Endodermal cell (in vitro differentiated cells): ENCODE measurements at places on chromosomes 1 and 21. TPM values are rescaled to one million over a fixed set of nuclear protein-coding genes. Genes with fewer than 3 reads are reported as not detected.
A peak's percentile ranks its signal among the peaks of the same experiment; 100 is the strongest.

DNA sequence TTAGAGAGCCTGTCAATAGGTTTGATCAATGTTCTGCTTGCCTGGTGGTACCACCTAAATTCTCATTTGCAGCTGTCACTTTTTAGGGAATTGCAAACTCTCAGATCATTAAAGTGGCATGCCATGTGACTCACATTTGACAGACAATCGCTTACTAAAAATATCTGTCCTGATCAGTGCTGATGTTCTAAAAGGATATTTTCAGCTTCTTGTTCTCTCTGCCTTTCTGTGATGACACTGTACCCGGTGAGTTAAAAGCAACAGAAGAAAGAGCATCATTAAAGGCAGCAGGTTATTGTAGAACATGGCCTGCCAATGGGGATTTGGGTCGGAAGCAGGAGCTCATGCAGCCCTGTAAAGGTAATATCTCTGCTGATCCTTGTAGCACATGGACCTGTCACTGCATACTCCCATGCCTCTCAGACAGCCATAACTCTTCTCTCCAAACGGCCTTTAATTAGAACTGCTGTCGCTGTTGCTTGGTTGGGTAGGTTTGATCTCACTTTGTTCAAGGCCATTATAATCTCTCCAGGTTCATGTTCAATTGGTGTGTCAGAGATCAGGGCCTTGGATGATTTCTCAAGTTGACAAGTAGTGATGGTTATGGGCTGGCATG, 441.3 kb upstream of the DEPDC1 start:
- H3K4me3 ChIP-seq: no peak overlapping the region
- H3K27ac ChIP-seq: no peak overlapping the region
- H3K27me3 ChIP-seq: no peaks in the 10 kb centered on the region
- no peaks in the 10 kb centered on the region for H3K36me3 ChIP-seq

GRCh38 chr1:85502625-85503083, 37.7 kb upstream of the DDAH1 start:
- H3K36me3 ChIP-seq: no peaks in the 10 kb centered on the region
- peak; percentile 89 for DNase-seq
- no peak overlapping the region for H3K4me3 ChIP-seq
- H3K4me1 ChIP-seq: no peaks in the 10 kb centered on the region

GRCh38 chr1:73327180-73327793, 870.7 kb downstream of the LRRIQ3 start:
- no peaks in the 10 kb centered on the region for H3K36me3 ChIP-seq
- H3K4me3 ChIP-seq: no peak overlapping the region
- DNase-seq: no peak

GRCh38 chr1:226702318-226702956, 36.6 kb downstream of the ITPKB start:
- H3K36me3 ChIP-seq: peaks cover 10% of the 10 kb centered on the region
- peak overlapping the region; percentile 77 for H3K27ac ChIP-seq

GRCh38 chr1:29986986-29987385, 736.4 kb downstream of the MATN1 start:
- H3K36me3 ChIP-seq: no peaks in the 10 kb centered on the region
- no peak overlapping the region for H3K4me3 ChIP-seq
- peak; percentile 67 for DNase-seq
- peaks cover 10% of the 10 kb centered on the region for H3K4me1 ChIP-seq
- H3K27me3 ChIP-seq: no peaks in the 10 kb centered on the region
- no peak overlapping the region for H3K27ac ChIP-seq

Gene OR2T35
- not detected in 3 replicates for total RNA-seq

Gene FABP3
- 3.0 and 3.5 TPM in 2 replicates for total RNA-seq

Gene KCNN3
- total RNA-seq: 0.54 and 0.57 TPM in 2 replicates

Gene MIGA1
- total RNA-seq: 9.5 to 9.8 TPM (median 9.7 TPM) in 3 replicates

Gene RSPO1
- 0.19 TPM in 1 of 3 replicates, not detected in the others for total RNA-seq
